ENCODE measurements at places on chromosomes 3 and 15.

DNA sequence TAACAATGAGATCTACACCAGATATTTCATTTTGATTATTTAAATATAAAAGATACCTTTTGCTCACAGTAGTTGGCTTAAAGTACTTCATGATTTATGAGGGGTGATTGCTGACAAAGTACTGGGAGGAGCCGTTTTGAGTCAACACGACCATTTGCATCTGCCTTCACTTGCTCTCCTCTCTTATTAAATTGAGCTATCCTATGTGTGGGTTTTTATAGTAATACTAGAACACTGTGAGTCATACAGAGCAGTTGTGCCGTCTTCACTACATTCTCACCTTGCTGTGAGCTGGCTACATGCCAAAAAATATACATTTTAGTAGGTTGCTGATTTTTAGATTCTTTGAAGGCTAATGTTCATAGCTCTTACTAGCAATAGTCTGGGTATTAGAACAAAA lies 161.2 kb downstream of the ALCAM start:
- DNase-seq: no peak
- no peak overlapping the region for H3K4me3 ChIP-seq
- H3K27ac ChIP-seq: no peak overlapping the region
- no peaks in the 10 kb centered on the region for H3K36me3 ChIP-seq
- H3K27me3 ChIP-seq: no peaks in the 10 kb centered on the region

DNA sequence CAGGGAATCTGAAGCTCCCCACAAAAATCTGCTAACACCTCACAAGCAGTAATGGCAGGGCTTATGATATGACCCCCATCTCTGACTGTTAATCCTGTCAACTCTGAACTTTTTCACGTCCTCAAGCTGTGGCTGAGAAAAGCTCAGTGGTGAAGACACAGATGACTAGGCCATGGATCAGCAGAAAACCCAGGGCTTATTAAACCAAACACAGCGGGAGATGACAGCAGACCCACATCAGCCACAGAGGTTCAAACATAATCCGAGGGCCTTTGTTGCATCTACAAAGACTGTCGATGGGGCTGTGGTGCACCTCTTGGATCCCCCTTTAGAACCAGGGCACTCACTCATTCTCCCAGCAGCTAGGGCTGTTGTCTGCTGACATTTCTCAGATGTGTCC lies 50.4 kb downstream of the GLB1 start:
- no peak overlapping the region for H3K4me3 ChIP-seq
- DNase-seq: no peak
- peaks cover 8% of the 10 kb centered on the region for H3K36me3 ChIP-seq
- no peaks in the 10 kb centered on the region for H3K27me3 ChIP-seq
- H3K4me1 ChIP-seq: no peaks in the 10 kb centered on the region

DNA sequence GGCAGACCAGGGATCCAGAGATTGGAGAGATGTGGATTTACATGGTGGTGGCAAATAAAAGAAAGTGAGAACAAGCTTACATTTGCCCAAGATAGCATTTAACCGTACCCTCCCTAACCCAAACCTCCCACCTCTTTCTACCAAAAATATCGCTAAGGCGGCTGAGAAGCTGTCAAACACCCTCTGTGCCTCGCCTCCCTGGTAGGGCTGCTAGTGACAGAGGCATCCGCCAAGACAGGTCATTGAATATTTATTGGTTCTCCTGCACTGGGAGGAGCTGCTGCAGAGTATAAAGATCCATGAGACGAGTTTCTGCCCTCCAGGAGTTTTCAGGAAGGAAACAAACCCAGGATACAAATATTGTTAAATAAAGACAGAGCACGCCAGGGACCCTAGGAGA lies 107.3 kb upstream of the TMC3 start:
- H3K4me3 ChIP-seq: no peak overlapping the region
- no peaks in the 10 kb centered on the region for H3K36me3 ChIP-seq
- no peaks in the 10 kb centered on the region for H3K27me3 ChIP-seq
- H3K4me1 ChIP-seq: no peaks in the 10 kb centered on the region
- no peak for DNase-seq

- H3K4me3 ChIP-seq: peak overlapping the region; percentile 72
- H3K36me3 ChIP-seq: no peaks in the 10 kb centered on the region
- DNase-seq: no peak
- peaks cover 11% of the 10 kb centered on the region for H3K4me1 ChIP-seq
- no peaks in the 10 kb centered on the region for H3K27me3 ChIP-seq
- peak overlapping the region; percentile 29 for H3K27ac ChIP-seq
Observed at GRCh38 chr3:127598841-127599570, 795 bp downstream of the MCM2 start.

GRCh38 chr3:40043444-40043755 lies 234.0 kb downstream of the MYRIP start:
- no peaks in the 10 kb centered on the region for H3K4me1 ChIP-seq
- H3K27me3 ChIP-seq: no peaks in the 10 kb centered on the region
- H3K4me3 ChIP-seq: no peak overlapping the region
- no peak overlapping the region for H3K27ac ChIP-seq
- no peaks in the 10 kb centered on the region for H3K36me3 ChIP-seq

GRCh38 chr3:183381673-183382072 lies 46.7 kb downstream of the MCF2L2 start:
- DNase-seq: no peak
- H3K4me3 ChIP-seq: no peak overlapping the region

GRCh38 chr3:53190659-53191058 lies 29.6 kb downstream of the PRKCD start:
- H3K4me3 ChIP-seq: no peak overlapping the region
- peaks cover 19% of the 10 kb centered on the region for H3K4me1 ChIP-seq
- no peak for DNase-seq
- no peak overlapping the region for H3K27ac ChIP-seq
- peaks cover 49% of the 10 kb centered on the region for H3K36me3 ChIP-seq

GRCh38 chr15:89321521-89322410 lies 12.9 kb downstream of the POLG start:
- no peak overlapping the region for H3K4me3 ChIP-seq
- H3K4me1 ChIP-seq: no peaks in the 10 kb centered on the region
- no peak for DNase-seq
- peaks cover 92% of the 10 kb centered on the region for H3K36me3 ChIP-seq
- no peak overlapping the region for H3K27ac ChIP-seq

- H3K27ac ChIP-seq: peak overlapping the region; percentile 92
- DNase-seq: no peak
- peak overlapping the region; percentile 92 for H3K4me3 ChIP-seq
- H3K27me3 ChIP-seq: no peaks in the 10 kb centered on the region
Observed at GRCh38 chr15:90530250-90531051, 728 bp downstream of the CRTC3 start.

GRCh38 chr15:63043335-63044076 lies 959 bp downstream of the TPM1 start:
- peak overlapping the region; percentile 83 for H3K4me3 ChIP-seq
- H3K27ac ChIP-seq: peak overlapping the region; percentile 98

DNA sequence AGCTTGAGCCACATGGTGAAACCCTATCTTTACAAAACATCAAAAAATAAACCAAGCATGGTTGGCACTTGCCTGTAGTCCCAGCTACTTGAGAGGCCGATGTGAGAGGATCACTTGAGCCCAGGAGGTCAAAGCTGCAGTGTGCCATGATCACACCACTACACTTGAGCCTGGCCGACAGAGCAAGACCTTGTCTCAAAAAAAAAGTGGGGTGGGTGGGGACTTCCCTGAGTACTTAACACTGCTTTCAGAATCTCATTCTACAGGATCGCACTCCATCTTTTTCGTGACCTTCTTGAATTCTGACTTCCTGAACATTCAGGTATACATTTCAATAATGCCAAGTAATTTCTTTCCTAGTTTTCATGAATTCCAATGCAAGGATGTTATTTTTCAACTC lies 91.3 kb downstream of the PDE8A start:
- H3K27me3 ChIP-seq: no peaks in the 10 kb centered on the region
- peaks cover 11% of the 10 kb centered on the region for H3K36me3 ChIP-seq
- H3K4me3 ChIP-seq: no peak overlapping the region
- no peaks in the 10 kb centered on the region for H3K4me1 ChIP-seq

DNA sequence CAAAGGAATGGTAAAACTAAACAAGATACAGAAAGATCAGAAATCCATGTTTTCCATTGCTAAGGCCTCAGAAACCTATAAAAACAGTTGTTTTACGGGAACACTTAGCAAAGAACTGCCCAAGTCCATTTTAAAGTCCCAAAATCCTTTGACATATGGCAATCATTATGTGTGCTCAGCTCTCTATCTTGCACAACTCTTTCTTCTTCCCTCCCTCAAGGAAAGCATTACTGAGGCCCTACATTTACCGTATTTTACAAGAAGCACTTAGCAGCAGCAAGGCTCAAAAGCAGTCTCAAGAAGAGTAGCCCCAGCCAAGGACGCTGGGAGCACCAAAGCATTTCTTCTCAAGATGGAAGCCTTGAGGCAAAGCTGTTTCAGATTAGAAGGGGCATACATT lies 169.6 kb upstream of the LRTM1 start:
- no peaks in the 10 kb centered on the region for H3K36me3 ChIP-seq
- H3K4me3 ChIP-seq: no peak overlapping the region
- no peak overlapping the region for H3K27ac ChIP-seq

DNA sequence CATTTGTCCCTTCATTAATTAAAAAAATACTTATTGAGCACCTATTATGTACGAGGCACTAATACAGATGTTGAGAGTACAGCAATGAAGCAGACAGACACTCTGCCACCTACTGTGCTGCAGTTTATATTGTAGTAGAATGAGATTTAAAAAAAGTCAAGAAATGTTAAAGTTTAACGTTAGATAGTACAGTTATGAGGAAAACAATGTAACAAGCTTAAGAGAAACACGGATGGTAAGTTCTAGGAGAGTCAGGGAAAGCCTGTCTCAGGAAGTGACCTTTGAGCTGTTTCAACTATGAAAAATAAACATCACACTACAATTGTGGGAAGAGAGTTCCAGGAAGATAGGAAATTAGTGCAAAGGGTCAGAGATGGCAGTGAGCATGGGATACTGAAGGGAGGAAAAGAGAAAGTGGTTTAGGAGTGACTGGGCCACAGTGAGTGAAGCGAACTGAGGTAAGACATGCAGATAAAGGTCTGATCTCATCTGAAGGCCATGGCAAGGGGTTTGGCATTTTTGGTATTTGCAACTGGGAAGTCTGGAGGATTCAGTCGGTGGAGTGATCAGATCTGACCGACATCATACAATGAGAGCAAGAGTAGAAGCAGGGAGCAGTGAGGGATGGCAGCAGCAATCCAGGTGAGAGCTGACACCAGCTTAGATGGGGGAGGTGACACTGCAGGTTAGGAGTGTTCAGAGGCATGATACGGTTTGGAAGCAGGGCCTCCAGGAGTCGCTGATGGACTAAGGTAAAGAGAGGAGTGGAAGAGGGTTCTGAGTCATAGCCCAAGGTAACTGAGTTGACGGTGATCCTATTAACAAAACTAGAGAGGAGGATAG lies 28.5 kb downstream of the PLSCR4 start:
- H3K4me3 ChIP-seq: no peak overlapping the region
- no peaks in the 10 kb centered on the region for H3K36me3 ChIP-seq
- no peaks in the 10 kb centered on the region for H3K27me3 ChIP-seq

DNA sequence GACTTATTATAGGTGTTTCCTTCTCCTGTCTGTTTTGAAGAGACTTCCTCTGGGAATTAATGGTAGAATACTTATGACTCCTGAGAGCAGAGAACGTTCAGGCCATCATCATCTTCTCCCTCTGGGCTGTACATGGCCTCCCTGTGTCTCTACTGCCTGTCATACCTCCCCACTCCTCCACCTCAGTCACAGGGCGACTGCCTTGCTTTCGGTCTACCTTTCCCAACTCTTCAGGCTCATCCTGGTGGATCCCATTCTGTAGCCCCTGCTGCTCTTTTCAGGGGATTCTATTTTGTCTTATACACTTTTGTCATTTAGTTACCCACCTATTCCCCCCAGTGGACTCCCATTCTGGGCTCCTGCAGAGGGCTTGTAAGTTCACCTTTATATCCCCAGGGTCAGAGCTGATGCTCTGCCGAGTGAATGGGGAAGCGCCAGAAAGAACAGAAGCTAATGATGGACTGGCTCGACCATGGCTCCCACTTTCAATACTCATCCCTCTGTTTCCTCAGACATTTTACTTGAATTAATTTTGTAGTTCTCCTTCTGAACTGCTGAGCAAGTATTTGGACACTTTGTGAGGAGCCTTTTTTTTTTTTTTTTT lies 28.6 kb downstream of the FNDC3B start:
- H3K36me3 ChIP-seq: no peaks in the 10 kb centered on the region
- no peaks in the 10 kb centered on the region for H3K27me3 ChIP-seq
- peaks cover 86% of the 10 kb centered on the region for H3K4me1 ChIP-seq
- DNase-seq: no peak

DNA sequence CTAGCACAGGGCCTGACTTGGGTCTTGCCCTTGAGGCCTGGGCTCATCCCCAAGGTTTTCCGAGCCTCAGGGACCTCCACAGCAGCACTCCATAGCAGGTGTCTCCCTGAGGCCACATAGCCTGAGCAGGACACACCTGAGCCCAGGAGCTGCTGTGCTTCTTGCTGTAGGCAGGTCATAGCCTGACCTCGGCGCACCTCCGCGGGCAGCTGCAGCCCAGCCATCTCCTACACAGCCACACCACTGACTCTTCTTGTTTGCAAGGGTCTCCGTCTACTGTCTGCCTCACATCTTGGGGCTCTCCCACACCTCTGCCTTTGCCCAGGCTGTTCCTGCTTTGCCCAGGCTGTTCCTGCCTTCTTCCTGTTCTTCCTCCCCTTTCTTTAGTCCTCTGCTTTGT lies 224.8 kb downstream of the SLCO3A1 start:
- no peak for DNase-seq
- H3K27ac ChIP-seq: no peak overlapping the region
- H3K27me3 ChIP-seq: no peaks in the 10 kb centered on the region
- H3K36me3 ChIP-seq: no peaks in the 10 kb centered on the region
- H3K4me3 ChIP-seq: no peak overlapping the region
- H3K4me1 ChIP-seq: peaks cover 3% of the 10 kb centered on the region

DNA sequence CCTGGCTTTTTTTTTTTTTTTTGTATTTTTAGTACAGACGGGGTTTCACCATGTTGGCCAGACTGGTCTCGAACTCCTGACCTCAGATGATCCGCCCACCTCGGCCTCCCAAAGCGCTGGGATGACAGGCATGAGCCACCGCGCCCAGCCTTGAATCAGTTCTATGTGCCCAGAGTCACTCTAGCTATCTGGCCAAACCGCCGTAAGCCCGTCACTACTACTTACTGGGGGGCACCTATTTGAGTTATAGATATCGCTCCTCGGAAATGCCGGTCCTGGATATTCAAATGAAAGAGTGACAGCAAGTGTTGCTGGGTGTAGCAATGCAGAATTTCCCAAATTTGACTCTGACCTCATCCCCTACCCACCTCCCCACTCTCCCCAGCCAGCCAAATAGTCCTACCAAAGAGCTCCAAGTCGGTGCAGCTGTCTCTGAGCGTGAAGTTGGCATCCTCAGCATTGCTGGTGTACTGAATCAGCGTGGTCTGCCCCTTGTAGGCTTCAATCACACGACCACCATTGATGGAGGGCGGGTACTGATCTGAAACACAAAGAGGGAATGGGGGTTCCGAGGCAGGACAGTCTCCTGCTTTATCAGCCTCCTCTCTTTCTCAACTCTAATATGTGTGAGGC lies 38.1 kb downstream of the MUC20 start:
- H3K27me3 ChIP-seq: no peaks in the 10 kb centered on the region
- H3K27ac ChIP-seq: no peak overlapping the region
- H3K4me3 ChIP-seq: no peak overlapping the region

DNA sequence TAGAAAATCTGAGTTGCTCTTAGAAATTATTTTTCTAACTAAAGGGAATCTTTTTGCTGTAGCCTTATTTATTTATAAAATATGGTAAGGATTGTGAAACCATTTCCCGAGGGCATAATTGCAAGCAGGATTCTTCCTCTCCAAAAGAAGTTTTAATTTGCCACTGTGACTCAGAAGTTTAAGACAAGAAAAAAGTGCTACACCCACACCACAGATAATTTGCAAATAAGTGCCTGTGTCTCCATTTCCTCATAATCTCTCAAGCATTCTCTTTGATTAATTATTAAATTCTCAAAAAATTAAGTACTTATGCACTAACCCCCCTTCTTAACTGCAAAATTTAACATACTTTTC lies 43.6 kb downstream of the RASA2 start:
- peak overlapping the region; percentile 19 for H3K4me3 ChIP-seq
- no peak for DNase-seq
- peaks cover 1% of the 10 kb centered on the region for H3K36me3 ChIP-seq
- H3K4me1 ChIP-seq: peaks cover 27% of the 10 kb centered on the region

All from thoracic aorta (tissue), 2 donors.